ENCODE measurements at places on chromosomes 1 and 21.
A peak's percentile ranks its signal among the peaks of the same experiment; 100 is the strongest.

GRCh38 chr1:28718166-28718565 lies 18.6 kb upstream of the YTHDF2 start:
- no peak for DNase-seq

GRCh38 chr1:233025157-233025556 lies 74.7 kb downstream of the NTPCR start:
- DNase-seq, result no peak

GRCh38 chr21:35367553-35367952 lies 318.5 kb upstream of the RUNX1 start:
- no peak for DNase-seq

- DNase-seq, result no peak
Observed at GRCh38 chr1:206581571-206581981, 30.7 kb downstream of the EIF2D start.

GRCh38 chr1:230867903-230868735 lies at the start of gene C1orf198:
Gene C1orf198 (minus strand): TSS chr1:230868521. CDS start chr1:230868512, 9 bp downstream.
- DNase-seq, result no peak

DNA sequence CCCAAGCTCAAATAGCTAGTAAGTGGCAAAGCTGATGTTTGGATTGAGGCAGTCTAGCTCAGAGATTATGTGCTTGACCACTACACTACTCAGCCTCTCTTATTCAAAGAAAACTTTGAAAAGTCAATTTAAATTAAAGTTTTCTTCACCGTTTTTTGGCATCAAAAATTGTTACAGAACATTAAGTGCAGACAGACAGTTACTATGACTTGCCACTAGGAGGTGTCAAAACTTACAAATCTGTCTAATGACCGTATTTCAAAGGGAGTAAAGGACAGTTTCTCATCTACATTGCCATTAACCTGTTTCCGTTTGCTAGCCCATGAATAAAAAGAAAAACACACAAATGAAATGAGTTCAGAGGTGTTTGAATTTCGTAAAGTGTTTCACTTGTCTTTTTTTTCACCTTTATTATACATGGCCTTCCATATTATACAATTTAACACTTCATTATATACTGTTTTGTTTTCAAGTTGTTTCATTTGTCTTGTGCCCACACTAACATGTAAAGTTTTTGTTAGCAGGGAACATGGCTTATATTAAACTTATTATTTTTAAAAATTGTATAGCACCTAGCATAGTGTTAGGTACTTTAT lies 57.4 kb upstream of the MTF2 start:
- no peak for DNase-seq

GRCh38 chr1:26946270-26946669 lies 14.0 kb downstream of the KDF1 start:
- DNase-seq, result no peak

DNA sequence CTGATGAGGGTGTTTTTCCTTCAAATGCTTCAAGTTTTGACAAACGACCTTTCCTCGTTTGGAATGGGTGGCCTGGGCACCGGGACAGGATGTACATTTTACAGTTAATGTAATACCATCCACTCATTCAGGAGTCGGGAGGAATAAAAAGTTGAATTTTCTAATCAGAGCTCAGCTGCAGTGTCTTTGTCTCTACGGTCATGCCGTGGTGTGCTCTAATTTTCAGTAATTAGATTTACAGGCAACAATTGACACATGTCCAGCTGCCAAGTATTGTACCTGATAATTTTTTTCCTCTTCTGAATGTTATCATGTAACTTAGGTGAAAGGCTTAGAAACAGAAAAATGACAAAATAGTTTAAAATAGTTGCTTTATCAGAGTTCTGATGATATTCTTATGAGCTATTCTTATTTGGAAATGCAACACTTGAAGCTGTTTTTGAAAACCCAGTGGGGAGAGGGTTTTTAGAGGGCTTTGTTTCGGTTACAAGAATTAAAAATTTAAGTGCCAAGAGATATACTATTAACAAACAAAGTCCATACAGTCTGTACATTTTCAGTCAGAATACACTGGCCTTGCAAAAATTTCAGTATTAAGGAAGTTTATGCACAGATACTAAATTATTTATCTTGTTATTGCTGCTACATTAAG lies 1.0 kb downstream of the CDKN2C start:
- no peak for DNase-seq

GRCh38 chr21:38312822-38313221 lies 56.0 kb downstream of the KCNJ15 start:
- DNase-seq, result no peak

- DNase-seq, result no peak
Observed at GRCh38 chr1:66175098-66175497, 358.9 kb upstream of the SGIP1 start.

DNA sequence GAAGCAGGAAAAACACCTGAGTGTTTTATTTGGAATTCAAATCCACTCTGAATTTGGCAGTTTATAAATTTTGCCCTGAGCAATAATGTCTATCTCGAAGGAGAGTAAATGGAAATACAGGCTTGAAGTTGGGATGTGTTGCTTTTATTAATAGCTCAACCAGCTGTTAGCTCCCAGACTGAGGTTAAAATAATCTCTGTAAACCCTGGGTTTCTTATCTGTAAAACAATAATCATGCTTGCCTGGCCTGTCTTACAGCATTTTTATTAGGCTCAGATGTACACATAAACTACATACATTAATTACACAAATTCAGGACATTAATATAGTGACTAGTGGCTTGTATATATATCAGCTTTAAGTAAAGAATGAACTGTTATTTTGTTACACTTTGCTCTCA lies 148.5 kb downstream of the GALNT2 start:
- no peak for DNase-seq

DNA sequence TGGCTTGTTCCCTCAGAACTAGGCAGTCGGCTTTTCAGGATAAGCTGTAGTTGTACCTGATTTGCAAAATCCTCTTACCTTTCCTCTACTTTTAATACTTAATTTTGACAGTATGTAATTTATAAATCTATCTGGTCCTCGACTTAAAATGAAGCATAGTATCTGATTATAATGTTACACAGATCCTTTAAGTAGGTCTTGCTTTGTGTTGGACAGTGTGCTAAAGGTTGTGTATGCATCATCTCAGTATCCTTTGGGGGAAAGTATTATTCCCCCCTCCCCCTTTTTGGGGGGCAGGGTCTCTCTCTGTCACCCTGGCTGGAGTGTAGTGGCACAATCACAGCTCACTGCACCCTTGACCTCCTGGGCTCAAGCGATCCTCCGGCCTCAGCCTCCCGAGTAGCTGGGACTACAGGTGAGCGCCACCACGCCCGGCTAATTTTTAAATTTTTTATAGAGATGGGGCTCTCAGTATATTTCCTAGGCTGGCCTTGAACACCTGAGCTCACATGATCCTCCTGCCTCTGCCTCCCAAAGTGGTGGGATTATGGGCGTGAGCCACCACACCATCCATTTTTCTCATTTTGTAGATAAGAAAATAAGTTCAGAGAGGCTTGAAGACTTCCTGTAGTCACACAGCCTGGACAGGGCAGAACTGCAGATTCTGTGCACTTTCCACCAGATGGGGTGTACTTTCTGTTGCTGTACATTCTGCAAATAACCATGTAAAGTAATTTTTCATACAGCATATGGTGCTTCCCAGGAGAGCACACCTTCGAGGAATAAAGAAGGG lies 791 bp upstream of the STX6 start:
- DNase-seq, result no peak

- no peak for DNase-seq
Observed at GRCh38 chr1:41784531-41785274, 134.0 kb downstream of the HIVEP3 start.

- DNase-seq, result no peak
Observed at GRCh38 chr1:236176337-236177336, 34.3 kb downstream of the GPR137B start.

DNA sequence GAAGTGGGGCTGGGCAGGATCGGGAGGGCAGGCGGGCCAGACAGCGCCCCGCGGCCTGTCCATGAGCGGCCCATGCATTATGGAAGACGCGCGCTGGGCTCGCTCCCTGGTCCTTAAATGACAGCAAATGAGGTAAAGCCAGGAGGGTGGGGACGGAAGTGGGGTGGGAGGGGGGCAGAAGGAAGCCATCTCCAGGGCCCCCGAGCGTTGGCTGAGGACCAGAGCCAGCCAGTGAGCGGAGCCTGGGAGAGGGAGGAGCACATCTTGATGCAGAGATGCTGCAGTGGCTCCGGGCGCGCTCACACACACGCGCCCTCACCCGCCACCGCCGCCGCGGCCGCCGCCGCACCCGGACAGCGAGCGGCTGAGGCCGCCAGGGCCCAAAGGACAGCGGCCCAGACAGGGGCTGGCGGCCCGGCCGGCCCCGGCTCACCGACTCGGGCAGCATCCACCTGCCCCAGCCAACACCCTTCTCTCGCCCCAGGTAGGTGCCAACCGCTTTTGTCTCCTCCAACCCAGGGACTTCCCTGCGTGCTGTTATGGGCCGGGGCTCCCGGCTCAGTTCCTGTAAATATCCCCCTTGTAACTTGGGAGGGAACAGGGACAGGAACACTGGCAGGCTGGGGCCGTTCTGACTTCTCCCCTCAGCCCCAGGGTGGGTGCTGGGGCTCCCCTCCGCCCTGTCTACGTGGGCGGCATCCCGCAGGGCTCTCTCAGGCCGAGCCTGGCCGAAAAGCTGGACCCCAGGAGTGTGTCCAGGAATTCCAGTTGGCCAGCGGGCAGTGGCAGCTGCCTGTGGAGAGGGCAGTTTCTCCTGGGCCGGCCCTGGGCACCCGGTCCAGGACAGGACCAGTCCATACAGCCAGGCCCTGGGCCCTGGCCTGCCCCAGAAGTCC lies at the start of gene CNTN2:
TSS of gene CNTN2 (plus strand) at position 302 of the 896 bp plus-strand sequence. CDS start 9,974 bp downstream, outside the sequence.
- peak; percentile 3 for DNase-seq

DNA sequence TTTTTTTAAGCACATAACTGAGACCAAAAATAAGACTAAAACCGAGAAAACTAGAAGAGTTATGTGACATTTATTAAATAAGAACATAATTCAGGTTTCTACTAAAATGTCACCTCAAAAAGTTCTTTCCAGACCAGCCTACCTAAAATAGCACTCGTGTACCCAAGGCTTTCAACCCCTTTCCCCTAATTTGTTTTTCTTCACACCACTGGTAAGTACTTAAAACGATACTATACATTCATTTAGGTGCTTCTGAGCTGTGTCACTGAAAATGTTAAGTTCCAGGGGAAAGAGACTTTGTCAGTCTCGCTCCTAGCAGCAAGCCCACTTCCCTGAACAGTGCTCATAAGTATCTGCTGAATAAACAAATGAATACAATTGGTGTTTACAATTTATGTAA lies 6.8 kb downstream of the RRAGC start:
- DNase-seq, result no peak

GRCh38 chr1:204376465-204376864 lies 16.7 kb upstream of the PLEKHA6 start:
- no peak for DNase-seq

DNA sequence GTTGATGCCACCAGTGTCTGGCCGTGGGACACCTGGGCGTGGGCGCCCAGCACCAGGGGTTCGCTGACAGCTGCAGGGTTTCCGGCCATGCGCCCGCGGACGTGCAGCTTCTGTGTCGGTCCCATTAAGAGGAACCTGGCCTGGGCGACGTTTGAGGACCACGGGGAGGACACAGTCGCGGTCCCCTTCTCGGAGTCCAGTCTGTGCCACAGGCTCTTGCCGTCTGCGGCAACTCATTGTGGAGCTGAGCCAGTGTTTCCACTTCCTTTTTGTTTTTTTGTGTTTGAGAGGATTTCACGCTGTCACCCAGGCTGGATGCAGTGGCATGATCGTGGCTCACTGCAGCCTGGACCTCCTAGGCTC lies 1.6 kb upstream of the C1orf159 start:
- DNase-seq, result no peak

- no peak for DNase-seq
Observed at GRCh38 chr1:113451710-113452109, 61.4 kb downstream of the MAGI3 start.

- DNase-seq, result no peak
Observed at GRCh38 chr21:43361493-43362296, 65.2 kb downstream of the SIK1 start.

DNA sequence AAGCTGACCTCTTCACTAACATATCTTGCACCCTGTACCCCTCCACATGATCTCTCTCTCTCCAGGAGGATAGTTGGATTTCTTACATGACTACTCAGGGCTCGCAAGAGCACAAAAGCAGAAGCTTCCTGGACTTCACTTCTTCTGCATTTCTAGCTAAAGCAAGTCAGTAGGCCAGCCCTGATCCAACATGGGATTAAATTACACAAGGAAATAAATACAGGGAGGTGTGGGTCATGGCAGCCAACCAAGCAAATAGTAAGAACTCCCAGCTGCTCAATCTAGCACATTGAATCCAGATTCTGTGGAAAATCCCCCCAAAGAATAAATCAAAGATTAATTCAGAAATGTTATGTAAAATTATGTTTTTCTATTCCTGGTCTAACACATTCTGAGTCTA lies 33.3 kb downstream of the KLHDC7A start:
- DNase-seq, result no peak

GRCh38 chr1:114235960-114236359 lies 82.3 kb upstream of the SYT6 start:
- DNase-seq, result no peak

DNA sequence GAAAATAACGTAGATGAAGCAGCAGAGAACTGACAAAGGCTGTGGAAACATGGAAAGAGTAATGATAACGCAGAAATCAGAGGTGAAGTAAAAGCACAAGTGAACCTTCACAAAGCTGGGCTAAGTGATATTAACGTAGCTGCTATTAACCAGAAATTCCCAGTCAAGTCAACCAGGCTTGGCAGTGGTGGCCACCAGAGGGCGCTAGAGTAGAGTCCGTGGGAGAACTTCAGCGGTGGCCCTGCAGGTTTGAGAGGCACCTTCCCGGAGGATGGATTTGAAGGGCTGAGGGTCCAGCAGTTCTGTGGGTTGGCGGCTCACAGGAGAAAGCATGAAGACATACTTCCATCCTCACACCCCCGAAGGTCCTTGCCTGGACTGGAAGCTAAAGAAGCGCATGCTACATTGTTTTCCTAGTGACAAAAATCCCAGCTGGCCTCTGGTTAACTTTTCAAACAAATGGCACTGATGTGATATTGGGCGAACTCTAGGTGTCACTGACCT lies 81.7 kb upstream of the ZNF648 start:
- DNase-seq, result peak; percentile 59

DNA sequence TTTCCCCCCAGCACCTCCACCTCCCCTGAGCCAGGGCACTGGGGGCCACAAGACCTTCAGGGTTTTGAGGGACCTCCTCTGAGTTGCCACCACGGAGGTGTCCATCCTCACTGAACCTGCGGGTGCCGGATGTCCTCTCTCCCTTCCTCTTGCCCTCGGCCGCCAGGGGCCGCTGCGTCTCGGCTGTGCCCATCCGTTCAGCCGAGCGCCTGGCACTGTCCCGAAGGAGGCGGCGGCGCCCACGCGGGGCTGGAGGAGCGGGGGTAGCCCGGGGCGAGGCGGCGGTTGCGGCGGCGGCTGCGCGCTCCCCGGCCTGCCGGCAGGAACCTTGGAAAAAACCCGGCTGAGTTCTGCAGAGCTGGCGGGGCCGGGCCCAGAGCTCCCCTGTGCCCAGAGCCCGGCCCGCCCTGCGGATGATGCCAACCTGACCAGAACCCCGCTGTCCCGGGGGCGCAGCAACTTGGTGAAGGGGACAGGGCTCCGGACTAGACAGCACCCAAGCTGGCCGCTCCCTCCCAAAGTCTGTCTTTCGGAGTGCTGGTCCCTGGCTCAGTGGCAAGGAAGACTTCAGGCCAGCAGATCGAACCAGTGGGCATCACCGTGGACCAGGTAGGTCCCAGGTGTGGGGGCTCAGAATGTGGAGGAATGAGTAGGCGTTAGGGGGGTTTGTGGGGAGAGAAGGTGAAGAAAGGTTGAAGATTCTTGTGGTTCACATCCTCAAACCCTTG lies 3.7 kb upstream of the PPM1J start:
- no peak for DNase-seq

All from NCI-H1417 treated with DMSO at 0.1 percent for 48 hours (cell line).